Kidney (tissue), 22 donors: ENCODE measurements at places on chromosomes 5 and 9. TPM values are rescaled to one million over a fixed set of nuclear protein-coding genes. Genes with fewer than 3 reads are reported as not detected.

The VCAN gene
- total RNA-seq: 226 TPM

The SLC1A1 gene
- total RNA-seq: 19.0 TPM

The SHOC1 gene
- total RNA-seq: 0.16 TPM

The SLC6A19 gene
- total RNA-seq: 2.2 TPM

The WDR38 gene
- 0.31 TPM for total RNA-seq

The ALDH1A1 gene
- total RNA-seq: 191 TPM

DNA sequence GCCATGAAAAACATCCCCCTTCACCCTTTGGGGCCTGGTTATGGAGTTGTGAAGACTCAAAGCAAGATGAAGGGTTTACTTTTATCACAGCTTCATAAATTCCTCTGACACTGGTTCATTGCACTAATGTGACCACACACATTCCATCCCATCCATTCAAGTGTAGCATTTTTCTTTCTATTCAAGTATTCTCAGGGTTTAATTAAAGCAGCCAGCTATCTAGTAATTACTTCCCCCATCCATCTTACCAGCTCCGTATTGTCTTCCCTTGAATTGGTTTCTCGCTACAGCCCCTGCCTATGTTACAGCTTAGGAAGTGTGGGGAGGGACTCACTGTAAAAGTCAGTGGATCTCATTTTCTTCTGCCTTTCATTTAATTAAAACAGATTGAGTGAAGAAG lies 387.0 kb upstream of the RFX3 start:
- peak; percentile 58 for DNase-seq

- no peak for DNase-seq
These were observed 8.6 kb downstream of the NOL6 start for GRCh38 chr9:33465096-33465495.

GRCh38 chr5:148542812-148543211 lies 111.5 kb downstream of the HTR4 start:
- DNase-seq: no peak

DNA sequence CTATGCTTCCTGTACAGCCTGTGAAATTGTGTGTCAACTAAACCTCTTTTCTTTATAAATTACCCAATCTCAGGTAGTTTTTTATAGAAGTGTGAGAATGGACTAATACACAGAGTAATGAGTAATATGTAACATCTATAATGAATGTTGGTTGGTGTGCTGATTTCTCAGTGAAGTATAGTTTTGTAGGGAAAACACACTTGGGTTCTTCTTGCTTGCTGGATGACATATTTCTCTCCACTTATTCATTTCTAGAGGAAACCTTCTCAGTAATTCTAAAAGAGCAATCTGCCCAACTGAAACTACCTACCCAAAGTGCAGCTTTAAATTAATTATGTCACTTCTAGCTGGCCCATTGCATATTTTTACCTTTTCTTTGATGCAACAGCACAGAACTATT lies 81.1 kb upstream of the RORB start:
- DNase-seq: no peak

- no peak for DNase-seq
These were observed 290.0 kb downstream of the ARRDC3 start for GRCh38 chr5:91092859-91093783.

- DNase-seq: no peak
These were observed 189.0 kb upstream of the MEF2C start for GRCh38 chr5:89071941-89072331.

- DNase-seq: no peak
These were observed 591.9 kb downstream of the SEMA5A start for GRCh38 chr5:8953911-8954438.

DNA sequence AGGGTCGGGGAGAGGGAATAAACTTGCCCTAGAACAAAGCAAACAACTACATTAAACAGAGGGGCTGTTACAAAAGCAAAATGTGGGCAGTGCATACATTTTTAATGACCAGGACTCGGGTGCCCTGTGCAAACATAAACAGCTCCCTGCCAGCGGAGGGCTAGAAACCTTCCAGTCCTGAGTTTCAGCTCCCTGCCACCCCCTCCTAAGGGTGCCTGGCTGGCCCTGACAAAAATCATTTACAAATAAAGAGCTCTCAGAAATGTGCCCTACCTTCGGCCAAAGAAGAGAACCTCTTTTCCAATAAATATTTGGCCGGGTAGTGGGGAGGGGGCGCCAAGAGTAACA lies 29.5 kb downstream of the FOXD1 start:
- DNase-seq: no peak

GRCh38 chr9:73038613-73039012 lies 85.8 kb upstream of the ALDH1A1 start:
- DNase-seq: peak; percentile 84

DNA sequence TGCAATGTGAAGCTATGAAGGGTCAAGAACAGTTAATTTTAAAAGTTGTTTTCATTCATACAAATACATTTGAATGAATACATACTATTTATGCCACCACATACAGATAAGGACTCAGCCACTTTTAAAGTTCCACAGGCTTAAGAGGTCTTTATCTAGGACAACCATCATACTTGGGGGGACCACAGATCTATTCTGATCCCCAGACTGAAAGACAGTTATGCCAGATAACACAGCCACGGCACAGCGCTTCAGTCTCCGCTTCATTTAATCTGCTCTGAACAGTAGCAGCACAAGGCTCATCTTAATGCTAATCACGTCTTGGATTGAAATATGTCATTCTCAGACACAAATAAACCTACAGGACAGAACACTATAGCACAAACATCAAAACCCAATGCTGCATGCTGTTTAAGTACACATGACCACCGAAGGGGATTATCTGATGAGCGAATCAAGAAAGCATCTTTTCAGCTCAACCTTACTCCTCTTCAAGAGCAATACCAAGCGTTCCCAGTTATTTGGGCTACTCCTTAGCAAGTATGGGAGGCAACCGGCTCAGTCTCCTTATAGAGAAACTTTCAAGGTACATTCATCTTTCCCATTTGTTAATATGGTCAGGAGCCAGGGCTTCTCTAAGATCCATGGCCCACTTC lies 33.3 kb downstream of the PUM3 start:
- no peak for DNase-seq

- no peak for DNase-seq
These were observed 29.8 kb upstream of the SEC16A start for GRCh38 chr9:136512651-136513071.

DNA sequence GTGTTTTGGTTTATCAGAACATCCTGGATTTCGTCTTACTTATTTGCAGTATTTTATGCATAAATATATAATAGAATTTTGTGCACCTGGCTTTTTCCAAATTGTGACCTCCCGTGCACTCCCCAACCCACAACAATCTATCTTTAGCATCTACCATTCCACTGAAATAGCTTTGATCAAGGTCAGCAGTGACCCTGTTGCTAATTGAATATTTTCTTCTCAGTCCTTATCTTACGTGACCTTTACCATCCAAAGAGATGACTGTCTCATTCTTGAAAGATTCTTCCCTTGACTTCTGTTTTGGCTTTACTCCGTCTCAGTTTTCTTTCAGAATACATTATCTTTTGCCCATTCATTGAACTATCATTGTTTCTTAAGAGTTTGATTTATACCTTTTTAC lies 18.4 kb downstream of the NDUFS4 start:
- no peak for DNase-seq

- no peak for DNase-seq
These were observed 2.5 kb downstream of the CEP78 start for GRCh38 chr9:78238046-78239038.
